Cerebellar nuclear complex (tissue), 1 donor: ENCODE measurements at places on chromosomes 7 and 10.

- no peak for DNase-seq
These were observed 104.5 kb upstream of the CABCOCO1 start for GRCh38 chr10:61558188-61558587.

DNA sequence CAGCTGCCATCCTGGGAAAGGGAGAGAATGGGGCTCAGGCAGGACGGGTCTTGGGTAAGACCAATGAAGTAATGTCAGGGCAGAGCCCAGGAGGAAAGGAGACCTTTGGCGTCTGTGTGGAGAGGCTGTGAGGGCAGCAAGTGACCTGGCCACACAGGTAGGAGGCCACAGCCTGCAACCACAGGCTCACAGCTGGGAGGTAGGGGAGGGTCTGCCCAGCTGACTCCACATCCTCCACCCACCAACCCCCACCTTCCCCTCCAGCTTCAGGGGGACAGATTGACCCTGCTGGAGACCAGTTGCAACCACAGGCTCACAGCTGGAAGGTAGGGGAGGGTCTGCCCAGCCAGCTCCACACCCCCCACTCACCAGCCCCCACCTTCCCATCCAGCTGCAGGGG is 262.2 kb upstream of the TCERG1L start:
- no peak for DNase-seq

GRCh38 chr10:58813573-58813972 is 300.9 kb downstream of the BICC1 start:
- DNase-seq: no peak

GRCh38 chr10:64379898-64380297 is 858.7 kb downstream of the REEP3 start:
- no peak for DNase-seq

GRCh38 chr10:43221419-43222209 is 45.3 kb downstream of the RASGEF1A start:
- DNase-seq: no peak

DNA sequence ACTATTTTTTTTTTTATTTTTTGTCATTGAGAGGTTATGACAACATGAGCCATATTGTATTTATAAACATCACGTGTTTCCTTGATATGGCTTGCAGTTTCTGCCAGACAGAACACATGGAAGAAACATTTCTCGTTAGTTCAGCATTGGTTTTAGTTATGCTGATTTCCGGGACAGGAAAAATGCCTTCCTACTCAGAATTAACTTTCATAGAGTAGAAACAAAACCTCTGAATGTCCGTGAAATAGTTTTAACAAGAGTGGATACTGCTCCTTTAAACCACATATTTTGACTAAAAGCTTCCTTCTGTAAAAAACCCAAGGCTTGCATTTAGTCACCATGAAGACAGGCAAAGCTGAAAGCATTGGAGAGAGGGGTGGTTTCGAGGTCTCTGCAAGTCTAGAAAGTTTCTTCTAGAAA is 240.4 kb downstream of the KIAA1217 start:
- DNase-seq: no peak

- no peak for DNase-seq
These were observed 441 bp downstream of the FBH1 start for GRCh38 chr10:5890452-5890915.

DNA sequence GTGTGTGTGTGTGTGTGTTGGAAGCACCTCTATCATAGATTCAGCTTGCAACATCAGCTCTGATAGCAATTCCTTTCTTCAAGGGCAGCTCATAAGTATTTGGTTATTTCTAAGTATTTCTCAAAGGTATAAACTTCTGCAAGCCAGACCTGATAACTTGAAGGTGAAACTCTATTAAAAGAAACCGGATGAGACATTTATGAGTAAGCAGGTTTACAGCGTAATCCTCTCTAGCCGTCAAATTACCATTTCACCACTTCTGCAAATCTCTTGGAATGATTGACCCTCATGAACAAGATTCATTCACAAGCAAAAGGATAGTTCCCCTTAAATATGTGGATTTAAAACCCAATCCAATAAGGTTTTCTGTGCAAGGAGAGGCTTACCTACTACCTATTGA is 23.1 kb downstream of the PDE1C start:
- no peak for DNase-seq

DNA sequence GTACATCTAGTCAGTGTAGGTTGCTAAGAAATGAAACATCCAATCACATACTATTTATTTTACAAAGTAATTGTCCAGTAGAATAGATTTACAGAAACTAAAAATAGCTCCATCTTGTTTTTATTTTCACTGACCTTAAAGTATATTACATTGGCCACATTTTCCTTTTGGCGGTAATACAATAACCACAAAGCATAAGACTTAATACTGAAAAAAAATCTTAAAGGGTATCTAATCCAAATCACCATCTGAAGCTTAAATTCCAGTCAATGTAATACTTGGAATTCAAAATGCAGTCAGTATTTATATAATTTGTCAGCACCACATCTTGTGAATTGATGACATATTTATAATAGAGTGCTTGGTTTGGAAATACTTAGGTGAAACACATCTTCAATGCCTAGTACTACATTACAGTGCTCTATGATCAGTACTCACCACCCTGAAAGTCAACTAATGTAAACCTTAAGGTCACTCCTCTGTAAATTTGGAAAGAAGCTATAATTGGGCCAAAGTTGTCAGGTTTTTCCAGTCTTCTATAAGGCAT is 8.9 kb downstream of the ANKMY2 start:
- DNase-seq: no peak

GRCh38 chr7:14218338-14218737 is 228.9 kb upstream of the ETV1 start:
- DNase-seq: no peak

DNA sequence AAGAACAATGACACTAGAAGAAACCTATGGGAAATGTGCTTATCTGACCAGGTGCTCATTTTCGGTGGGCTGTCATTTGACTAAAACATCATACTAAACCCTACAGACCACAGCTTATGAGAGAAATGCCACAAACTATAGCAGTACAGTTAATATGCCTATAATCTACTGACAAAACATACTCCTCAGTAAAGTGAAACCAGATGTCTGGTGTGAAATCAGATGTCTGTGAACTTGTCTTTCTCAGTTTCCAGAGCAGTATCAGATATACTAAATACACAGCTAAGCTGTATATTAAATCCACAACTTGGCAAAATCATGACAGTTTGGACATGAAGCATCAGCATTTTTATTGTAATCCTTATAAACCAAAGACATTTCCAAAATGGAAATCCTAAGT is 3.3 kb downstream of the IMMP2L start:
- DNase-seq: no peak

DNA sequence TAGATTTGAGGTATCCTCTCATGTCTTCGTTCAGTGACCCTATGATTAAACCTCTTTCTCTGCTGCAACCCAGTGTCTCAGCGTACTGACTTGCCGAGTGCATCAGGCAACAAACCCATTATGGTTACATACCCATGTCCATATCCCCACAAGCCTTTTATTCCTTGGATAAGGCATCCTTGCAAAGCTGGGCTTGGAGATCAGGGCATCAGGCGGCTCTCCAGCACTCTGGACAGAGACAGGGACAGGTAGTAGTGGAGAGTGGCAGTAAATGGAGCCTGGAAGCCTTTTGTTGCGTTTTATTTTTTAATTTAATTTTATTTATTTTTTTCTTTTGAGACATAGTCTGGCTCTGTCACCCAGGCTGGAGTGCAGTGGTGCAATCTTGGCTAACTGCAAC is 32.0 kb upstream of the NPFFR1 start:
- no peak for DNase-seq

DNA sequence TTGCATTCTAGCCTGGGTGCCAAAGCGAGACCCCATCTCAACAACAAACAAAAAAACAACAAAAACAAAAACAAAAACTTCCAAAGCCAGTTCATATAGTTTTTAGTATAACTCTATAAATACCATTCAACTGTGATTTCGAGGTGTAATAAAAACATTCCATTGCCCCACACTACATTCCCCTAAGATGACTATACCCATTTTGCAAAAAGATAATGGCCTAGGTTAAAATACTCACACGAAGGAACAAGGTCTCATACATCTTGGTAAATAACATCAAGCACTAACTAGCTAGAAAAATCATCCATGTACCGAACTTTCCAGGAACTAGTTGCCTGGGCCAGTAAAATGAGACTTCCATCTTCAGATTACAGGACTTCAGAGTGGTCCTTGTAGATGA is 55.4 kb downstream of the GLI3 start:
- no peak for DNase-seq

- no peak for DNase-seq
These were observed 139.4 kb downstream of the KCND2 start for GRCh38 chr7:120412139-120413050.

- no peak for DNase-seq
These were observed 22.8 kb upstream of the TTYH3 start for GRCh38 chr7:2608921-2609411.

GRCh38 chr10:113524539-113525490 is 28.0 kb upstream of the HABP2 start:
- DNase-seq: no peak
